Endothelial cell of umbilical vein (primary cell): ENCODE measurements at places on chromosomes 5 and 9. TPM values are rescaled to one million over a fixed set of nuclear protein-coding genes. Genes with fewer than 3 reads are reported as not detected.

The AGXT2 gene
- polyA plus RNA-seq: not detected in 2 replicates

The TSSK1B gene
- polyA plus RNA-seq: 0.03 TPM in 1 of 2 replicates, not detected in the other

The BTNL8 gene
- not detected in 2 replicates for polyA plus RNA-seq

The PCDHB15 gene
- polyA plus RNA-seq: 0.51 and 0.55 TPM in 2 replicates

DNA sequence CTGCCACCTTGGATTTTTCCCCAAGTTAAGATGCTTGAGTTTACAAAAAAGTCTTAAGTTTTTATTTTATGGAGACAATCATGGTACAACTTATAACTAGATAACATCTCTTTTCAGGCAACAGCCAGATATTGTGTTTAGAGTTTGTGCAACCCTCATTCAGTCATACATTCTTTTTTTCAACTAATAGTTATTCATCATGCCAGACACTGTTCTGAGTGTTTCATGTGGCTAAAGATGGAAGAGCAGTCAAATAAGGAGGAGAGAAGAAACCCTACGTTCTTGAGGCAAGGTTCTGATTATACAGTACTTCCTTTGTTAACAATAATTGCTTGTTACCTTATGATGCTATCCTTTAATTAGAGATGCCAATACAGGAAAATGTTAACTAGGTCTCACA, 42.1 kb upstream of the ZNF462 start:
- DNase-seq: no peak

DNA sequence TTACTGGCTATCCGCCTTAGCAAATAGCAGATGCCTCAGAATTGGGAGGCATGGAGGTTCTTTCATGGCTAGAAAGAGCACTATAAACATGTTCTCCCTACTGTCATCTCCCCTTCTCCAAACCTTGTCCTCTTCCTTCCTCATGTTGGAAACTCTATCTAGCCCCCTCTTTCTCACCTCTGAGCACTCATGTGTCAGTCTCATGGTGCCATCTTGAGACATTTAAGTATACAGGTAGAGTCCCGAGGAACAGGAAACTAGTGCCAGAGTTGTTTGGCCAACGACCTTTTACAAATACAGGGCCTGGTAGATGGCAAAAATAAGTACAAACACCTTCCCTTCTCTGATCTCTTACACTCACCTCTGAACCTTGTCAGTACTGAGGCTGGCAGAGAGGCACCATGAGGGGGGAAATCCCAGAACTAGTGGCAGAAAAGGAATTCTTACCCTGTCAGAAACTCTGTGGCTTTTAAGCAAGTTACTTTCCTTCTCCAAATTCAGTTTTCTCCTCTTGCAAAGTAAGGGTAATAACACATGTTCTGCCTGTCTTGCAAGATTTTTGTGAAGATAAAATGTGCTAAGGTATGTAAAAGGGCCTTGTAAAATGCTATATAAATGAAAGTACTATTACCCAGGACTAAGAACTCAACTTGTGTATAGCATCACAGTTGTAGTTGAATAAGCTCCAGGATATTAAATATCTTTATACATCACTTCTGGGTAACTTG, 94.1 kb upstream of the SNX2 start:
- DNase-seq: no peak

- DNase-seq: no peak
These were observed 119.9 kb downstream of the KDM4C start for GRCh38 chr9:6877671-6878161.

DNA sequence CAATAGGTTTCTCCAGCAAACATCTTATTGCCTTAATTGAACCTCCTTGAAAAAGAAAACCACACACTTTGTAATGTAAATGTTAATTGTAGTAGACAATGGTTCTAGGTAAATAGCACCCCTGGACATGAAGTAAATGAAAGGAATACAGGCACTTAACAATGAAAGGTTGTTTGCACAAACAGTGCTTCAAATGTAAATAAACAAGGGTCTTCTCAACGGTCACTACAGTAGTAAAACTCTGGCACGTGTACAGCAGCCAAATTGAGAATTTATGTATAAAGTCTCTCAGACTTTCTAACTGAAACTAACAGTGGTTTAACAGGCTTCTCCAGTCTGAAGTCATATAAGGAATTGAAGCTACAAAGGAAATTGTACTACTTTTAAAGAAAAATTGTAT, 218.3 kb downstream of the MEF2C start:
- no peak for DNase-seq

GRCh38 chr9:133875131-133875530, 117.0 kb downstream of the VAV2 start:
- DNase-seq: no peak

- peak; percentile 45 for DNase-seq
These were observed 79.4 kb upstream of the ADRB2 start for GRCh38 chr5:148746826-148747535.

- DNase-seq: peak; percentile 21
These were observed 42.2 kb upstream of the PDE8B start for GRCh38 chr5:77168161-77168878.

DNA sequence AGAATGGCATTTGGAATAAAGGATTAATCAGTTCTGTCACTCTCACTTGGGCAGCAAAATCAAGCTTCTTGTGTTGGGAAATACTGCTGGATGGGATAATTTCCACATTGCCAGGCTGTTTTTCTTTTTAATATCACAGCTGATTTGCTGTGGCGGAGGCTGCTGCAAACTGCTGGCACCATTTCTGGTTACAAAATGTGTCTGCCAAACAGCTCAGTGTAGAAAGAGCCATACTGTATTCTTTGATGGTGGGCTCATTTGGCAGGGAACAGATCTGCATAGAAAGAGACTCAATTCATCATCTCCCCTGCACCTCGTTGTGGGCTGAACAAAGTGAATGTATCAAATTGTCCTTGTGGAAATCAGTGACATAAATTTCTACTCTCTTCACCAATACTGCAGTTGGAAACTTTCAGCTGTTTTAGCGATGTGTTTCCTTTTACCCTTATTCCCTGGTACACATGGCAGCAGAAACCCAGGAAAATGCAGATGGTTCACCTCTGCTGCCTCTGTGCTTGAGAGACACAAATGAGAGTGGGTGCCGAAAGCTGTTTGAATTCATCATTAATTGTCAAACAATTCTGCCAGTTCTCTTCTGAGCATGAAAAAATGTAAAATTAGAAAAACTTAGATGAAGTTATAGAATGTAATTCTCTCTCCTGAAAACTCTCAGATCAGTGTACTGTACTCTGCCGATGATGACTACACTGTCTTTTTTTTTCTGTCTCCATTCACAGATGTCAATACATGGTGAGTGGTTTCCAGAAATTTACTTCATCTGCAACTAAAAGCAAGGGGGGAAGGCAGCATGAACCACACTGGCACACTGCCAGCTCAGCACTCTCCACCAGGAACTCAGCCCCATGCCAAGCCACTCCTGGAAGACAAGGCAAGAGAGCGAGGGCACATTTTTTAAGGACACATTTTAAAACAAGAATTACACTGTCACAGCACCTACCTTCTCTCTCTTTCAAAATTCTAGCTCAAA, 75.0 kb downstream of the HMHB1 start:
- peak; percentile 40 for DNase-seq
